ENCODE measurements at places on chromosomes 6 and 20.
A peak's percentile ranks its signal among the peaks of the same experiment; 100 is the strongest.

DNA sequence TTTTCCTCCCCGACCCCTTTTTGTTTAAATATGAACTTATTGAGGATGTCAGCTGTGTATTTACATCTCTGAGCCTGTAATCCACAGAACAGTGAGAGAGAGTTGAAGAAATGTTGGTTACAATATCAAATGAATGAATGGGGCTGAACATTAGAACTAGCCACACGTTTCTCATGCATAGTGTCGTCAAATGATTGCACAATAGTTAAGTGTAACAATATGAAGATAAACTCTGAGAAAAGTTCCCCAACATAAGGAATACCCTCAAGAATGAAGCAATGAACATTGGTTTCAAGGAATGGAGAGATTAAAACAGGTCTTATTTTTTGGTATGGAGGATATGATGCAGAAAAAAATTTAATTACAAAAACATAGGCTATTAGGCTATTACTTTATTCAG lies 100.5 kb upstream of the DTNBP1 start:
- H3K4me3 ChIP-seq, result no peak overlapping the region
- no peaks in the 10 kb centered on the region for H3K4me1 ChIP-seq
- DNase-seq, result no peak
- H3K27me3 ChIP-seq, result no peaks in the 10 kb centered on the region

GRCh38 chr6:113732384-113732966 lies 124.7 kb upstream of the MARCKS start:
- H3K27me3 ChIP-seq, result no peaks in the 10 kb centered on the region
- no peak for DNase-seq
- no peaks in the 10 kb centered on the region for H3K4me1 ChIP-seq
- H3K36me3 ChIP-seq, result no peaks in the 10 kb centered on the region

- H3K36me3 ChIP-seq, result no peaks in the 10 kb centered on the region
- no peaks in the 10 kb centered on the region for H3K4me1 ChIP-seq
- no peak overlapping the region for H3K4me3 ChIP-seq
- DNase-seq, result no peak
These were observed 212.9 kb upstream of the PMEPA1 start for GRCh38 chr20:57922706-57923105.

GRCh38 chr20:15236812-15237211 lies 899.4 kb upstream of the FLRT3 start:
- H3K4me3 ChIP-seq, result no peak overlapping the region
- DNase-seq, result peak; percentile 49
- H3K27me3 ChIP-seq, result no peaks in the 10 kb centered on the region
- H3K36me3 ChIP-seq, result no peaks in the 10 kb centered on the region

GRCh38 chr20:21933526-21933925 lies 228.1 kb downstream of the PAX1 start:
- H3K36me3 ChIP-seq, result no peaks in the 10 kb centered on the region
- no peak for DNase-seq
- no peak overlapping the region for H3K27ac ChIP-seq
- no peaks in the 10 kb centered on the region for H3K4me1 ChIP-seq
- H3K27me3 ChIP-seq, result no peaks in the 10 kb centered on the region

DNA sequence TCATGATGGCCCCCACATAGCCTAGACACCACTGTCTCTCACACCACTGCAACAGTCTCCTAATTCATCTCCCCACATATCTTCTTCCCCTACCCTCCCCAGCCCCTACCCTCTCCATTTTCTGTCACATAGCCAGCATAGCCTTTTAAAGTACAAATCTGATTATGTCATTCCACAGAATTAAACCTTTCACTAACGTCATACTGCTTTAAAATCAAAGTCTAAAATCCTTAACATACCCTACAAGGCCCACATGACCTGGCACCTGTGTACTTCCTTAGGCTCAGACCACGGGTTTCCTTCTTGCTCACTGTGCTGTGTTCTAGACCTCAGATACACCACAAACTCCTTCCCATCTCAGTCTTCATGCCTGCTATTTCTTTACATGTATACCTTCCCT lies 5.9 kb downstream of the OSTM1 start:
- peak; percentile 62 for DNase-seq
- no peak overlapping the region for H3K27ac ChIP-seq
- H3K4me3 ChIP-seq, result no peak overlapping the region
- no peaks in the 10 kb centered on the region for H3K36me3 ChIP-seq
- H3K4me1 ChIP-seq, result no peaks in the 10 kb centered on the region

GRCh38 chr20:23744817-23745216 lies 5.9 kb downstream of the CST1 start:
- no peak overlapping the region for H3K27ac ChIP-seq
- no peaks in the 10 kb centered on the region for H3K27me3 ChIP-seq
- no peaks in the 10 kb centered on the region for H3K4me1 ChIP-seq
- no peaks in the 10 kb centered on the region for H3K36me3 ChIP-seq
- no peak for DNase-seq
- no peak overlapping the region for H3K4me3 ChIP-seq

DNA sequence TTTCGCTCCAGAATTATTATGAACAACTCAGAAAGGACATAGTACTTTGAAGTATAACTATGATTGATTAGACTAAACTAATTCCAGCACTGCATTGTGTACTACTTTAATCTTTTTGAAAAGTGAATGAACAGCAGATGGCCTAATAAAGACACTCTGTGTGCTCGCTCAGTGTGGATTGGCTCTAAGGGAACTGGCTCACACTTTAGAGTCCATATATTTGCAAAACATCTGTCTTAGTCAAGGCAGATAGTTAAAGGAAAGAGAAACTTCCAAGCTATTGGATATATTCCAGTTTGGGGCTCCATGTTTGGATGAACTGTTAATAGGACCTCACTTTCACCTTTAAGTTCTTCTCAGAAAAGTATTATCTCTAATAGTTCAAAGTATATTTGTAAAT lies 218.9 kb downstream of the EYA4 start:
- no peak for DNase-seq
- no peak overlapping the region for H3K4me3 ChIP-seq
- no peaks in the 10 kb centered on the region for H3K36me3 ChIP-seq
- no peaks in the 10 kb centered on the region for H3K27me3 ChIP-seq
- H3K4me1 ChIP-seq, result no peaks in the 10 kb centered on the region

GRCh38 chr20:44532259-44532980 lies 10.6 kb upstream of the SERINC3 start:
- H3K4me1 ChIP-seq, result peaks cover 5% of the 10 kb centered on the region
- DNase-seq, result no peak
- no peaks in the 10 kb centered on the region for H3K27me3 ChIP-seq
- H3K27ac ChIP-seq, result no peak overlapping the region
- no peak overlapping the region for H3K4me3 ChIP-seq
- H3K36me3 ChIP-seq, result no peaks in the 10 kb centered on the region

DNA sequence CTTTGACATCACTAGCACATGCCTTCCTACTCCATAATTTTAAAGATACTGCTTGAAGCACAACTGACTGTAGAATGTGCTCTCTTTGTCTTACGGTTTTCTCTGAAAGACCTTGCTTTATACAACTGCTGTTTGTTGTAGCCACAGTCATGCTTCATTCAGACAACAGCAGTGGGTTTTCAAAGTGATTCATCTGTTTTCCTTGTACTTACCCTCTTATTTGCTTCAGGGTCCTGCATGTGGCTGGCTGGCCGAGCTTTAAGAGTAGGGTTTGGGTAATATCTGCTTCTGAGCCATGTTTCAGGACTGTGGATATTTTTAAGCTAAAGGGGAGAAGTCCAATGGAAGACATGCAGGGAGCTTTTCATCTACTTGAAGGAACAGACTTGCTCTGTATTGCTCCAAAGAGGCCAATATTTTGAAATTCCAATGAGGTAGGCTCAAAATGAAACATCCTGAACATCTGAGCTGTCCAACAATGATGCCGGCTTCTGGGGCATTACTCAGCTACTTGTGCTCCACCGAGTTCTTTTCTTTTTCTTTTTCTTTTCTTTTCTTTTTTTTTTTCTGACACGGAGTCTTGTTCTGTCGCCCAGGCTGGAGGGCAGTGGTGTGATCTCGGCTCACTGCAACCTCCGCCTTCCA lies 160.2 kb upstream of the SGK1 start:
- no peaks in the 10 kb centered on the region for H3K36me3 ChIP-seq
- no peaks in the 10 kb centered on the region for H3K4me1 ChIP-seq
- no peaks in the 10 kb centered on the region for H3K27me3 ChIP-seq
- no peak for DNase-seq

DNA sequence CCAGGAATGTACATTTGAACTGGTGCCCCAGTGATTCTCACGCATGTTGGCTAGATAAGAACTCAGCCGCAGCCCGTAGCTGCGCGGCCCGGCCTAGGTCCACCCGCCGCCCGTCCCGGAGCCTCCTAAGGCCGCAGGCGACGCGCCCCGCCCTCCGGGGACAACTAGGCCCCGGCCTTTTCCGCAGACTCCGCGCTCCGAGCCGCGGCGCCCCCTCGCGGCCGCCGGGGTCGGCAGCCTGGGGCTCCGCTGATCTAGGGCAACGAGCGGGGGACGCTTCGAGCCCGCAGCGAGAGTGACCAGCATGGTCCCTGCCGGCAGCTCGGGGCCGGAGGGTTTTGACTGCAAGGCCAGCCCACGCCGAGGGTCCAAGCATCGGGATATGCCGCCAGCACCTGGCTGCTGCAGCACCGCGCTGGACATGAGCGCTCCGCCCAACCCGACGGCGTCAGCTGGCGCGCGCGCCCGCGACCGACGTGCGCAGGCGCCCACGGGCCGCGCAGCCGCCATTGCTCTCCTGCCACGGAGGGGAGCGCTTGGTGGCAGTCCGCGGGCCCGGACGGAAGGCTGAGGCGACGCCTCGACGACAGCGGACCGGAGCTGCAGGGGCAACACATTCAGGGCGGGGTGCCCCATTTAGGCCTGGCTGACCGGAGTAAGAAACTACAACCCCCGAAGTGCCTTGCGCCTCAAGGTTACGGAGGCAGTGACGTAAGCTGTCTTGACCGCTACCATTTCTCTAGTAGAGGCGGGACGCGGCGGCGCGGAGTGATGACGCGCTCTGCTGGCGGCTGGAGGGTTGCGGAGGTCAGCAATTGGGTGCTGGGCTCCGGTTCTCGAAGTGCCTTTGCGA lies at the start of gene AP5S1:
Gene AP5S1 (plus strand): TSS at position 500 of the 853 bp plus-strand sequence. CDS start 1,571 bp downstream, outside the sequence.
- H3K4me1 ChIP-seq, result peaks cover 3% of the 10 kb centered on the region
- peaks cover 24% of the 10 kb centered on the region for H3K36me3 ChIP-seq
- no peaks in the 10 kb centered on the region for H3K27me3 ChIP-seq
- peak within 1 kb of the TSS; percentile 98 for H3K27ac ChIP-seq

- no peak overlapping the region for H3K27ac ChIP-seq
- no peak for DNase-seq
- H3K4me1 ChIP-seq, result no peaks in the 10 kb centered on the region
- no peaks in the 10 kb centered on the region for H3K27me3 ChIP-seq
These were observed 14.1 kb downstream of the CDK5RAP1 start for GRCh38 chr20:33387177-33387576.

DNA sequence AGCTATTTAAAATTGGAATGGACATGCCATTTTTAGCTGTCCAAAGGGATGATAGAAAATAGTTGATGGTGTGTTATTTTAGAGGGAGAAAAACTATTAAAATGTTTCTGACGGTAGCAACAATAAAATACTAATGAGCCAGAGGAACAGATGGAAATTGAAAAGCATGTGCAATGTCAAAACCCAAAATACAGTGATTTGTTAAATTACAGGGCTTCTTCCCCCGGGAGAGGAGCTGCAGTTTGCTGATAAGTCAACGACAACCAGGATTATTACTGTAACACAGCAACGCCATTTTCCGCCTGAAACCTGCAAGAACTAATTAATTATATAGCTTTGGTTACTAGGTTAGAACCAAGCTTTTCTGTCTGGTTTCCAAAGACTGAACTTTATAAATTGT lies 179.6 kb upstream of the SPTLC3 start:
- no peaks in the 10 kb centered on the region for H3K36me3 ChIP-seq
- no peak overlapping the region for H3K27ac ChIP-seq
- H3K4me3 ChIP-seq, result no peak overlapping the region
- H3K4me1 ChIP-seq, result no peaks in the 10 kb centered on the region
- H3K27me3 ChIP-seq, result no peaks in the 10 kb centered on the region

DNA sequence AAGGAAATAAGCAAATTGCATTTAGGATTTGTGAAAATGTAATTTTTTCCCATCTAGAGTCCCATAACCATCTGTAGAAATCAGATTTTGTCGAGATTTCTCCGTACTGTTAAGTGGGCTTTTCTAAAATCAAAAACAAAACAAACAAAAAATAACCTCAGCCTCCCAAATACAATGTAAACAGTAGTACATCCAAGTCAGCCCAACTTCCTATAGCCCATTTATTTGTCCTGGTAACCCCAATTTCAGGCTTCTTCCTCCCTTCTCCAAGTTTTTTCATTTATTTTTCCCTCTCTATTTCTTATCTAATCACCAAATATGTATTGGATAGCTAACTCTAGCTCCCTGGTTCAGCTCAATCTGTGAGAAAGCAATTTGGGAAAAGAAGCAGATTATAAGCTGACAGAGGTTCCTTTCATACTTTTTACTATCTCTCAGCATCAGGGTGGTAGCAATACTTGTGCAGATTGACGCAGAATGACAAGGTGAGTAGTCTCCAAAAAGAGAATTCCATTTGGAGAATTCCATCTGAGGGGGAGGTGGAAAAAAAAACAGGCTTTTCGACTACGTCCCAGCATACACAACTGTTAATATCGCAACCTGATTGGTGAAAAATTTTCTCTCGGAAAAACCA lies 132.6 kb upstream of the BTN3A2 start:
- H3K4me1 ChIP-seq, result peaks cover 3% of the 10 kb centered on the region
- no peak overlapping the region for H3K4me3 ChIP-seq
- no peaks in the 10 kb centered on the region for H3K36me3 ChIP-seq
- DNase-seq, result peak; percentile 71
- H3K27ac ChIP-seq, result peak overlapping the region; percentile 19
- no peaks in the 10 kb centered on the region for H3K27me3 ChIP-seq

Measured in trophoblast cell (in vitro differentiated cells and primary cell).